Stimulated activated CD4-positive, alpha-beta T cell treated with anti-CD3 and anti-CD28 coated beads, Interleukin-12 subunit alpha, Interleukin-12 subunit beta, amount 100 ng/mL, for 48 hours (primary cell): ENCODE measurements at places on chromosomes 1 and 21.

DNA sequence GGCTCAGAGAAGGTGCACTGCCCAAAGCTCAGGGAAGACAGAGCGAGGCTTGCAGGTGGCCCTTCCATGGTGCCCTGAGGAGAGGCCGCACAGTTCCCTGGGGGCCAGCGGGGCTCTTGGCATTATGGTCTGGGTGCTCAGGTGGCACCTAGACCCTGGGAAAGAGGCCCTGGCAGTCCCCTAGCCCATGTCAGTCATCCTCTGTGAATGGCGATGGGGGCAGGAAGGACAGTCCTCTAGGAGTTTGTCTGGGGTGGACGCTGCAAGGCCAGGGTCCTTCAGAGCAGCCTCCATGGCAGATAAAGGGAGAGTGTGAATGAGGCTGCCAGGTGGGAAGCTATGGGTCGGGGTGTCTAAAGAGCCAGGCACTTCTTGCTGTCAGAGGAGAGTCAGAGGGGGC, 345.9 kb upstream of the VAMP3 start:
- DNase-seq: no peak

GRCh38 chr1:93221913-93222312, 41.4 kb downstream of the CCDC18 start:
- no peak for DNase-seq

GRCh38 chr21:32035617-32036016, 162.8 kb downstream of the HUNK start:
- DNase-seq: no peak

- no peak for DNase-seq
Measured at GRCh38 chr1:200115532-200115931, 88.0 kb downstream of the NR5A2 start.

DNA sequence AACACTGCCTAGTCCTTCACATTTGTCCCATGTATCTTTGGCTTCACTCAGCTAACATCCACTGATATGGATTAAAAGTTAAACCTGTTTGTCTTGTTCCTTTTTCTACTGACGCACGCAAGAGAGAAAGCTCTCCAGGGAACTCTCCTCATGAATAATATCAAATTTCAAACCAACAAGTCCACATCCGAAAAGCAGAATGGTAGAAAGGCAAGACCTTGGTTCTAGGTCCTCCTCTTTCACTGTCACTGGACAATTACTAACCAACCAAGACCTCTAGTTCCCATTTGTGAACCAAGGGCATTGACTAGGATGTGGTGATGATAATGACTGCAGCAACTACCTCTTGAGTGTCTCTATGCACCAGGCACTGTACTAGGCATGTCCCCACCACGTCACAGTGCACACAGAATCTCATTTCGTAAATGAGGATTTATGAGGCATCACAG, 8.4 kb downstream of the PLPP3 start:
- no peak for DNase-seq

- DNase-seq: no peak
Measured at GRCh38 chr1:55579332-55580001, 364.3 kb upstream of the USP24 start.
